HS-27A (cell line): ENCODE measurements at places on chromosomes 6 and 20.

- DNase-seq = no peak
Measured at GRCh38 chr6:10401004-10401536, 13.8 kb downstream of the TFAP2A start.

GRCh38 chr20:7505835-7506221 is 434.4 kb downstream of the HAO1 start:
- no peak for DNase-seq

DNA sequence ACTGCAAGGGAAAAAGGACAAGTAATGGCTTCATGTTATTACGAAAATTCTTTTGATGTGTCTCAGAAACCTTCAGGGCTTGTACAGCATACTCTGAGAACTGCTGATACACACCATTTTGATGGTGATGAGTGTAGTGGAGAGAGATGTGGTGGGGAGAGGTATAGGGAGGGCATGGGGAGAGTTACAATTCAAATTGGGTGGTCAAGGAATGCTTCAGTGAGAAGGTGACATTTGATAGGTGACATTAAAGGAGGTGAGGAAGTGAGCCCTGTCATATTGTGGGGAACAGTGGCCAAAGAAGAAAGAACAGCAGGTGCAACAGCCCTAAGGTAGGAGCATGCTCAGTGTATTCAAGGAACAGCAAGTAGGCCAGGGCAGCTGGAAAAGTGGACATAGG is 318.9 kb downstream of the CLIC5 start:
- DNase-seq = no peak

DNA sequence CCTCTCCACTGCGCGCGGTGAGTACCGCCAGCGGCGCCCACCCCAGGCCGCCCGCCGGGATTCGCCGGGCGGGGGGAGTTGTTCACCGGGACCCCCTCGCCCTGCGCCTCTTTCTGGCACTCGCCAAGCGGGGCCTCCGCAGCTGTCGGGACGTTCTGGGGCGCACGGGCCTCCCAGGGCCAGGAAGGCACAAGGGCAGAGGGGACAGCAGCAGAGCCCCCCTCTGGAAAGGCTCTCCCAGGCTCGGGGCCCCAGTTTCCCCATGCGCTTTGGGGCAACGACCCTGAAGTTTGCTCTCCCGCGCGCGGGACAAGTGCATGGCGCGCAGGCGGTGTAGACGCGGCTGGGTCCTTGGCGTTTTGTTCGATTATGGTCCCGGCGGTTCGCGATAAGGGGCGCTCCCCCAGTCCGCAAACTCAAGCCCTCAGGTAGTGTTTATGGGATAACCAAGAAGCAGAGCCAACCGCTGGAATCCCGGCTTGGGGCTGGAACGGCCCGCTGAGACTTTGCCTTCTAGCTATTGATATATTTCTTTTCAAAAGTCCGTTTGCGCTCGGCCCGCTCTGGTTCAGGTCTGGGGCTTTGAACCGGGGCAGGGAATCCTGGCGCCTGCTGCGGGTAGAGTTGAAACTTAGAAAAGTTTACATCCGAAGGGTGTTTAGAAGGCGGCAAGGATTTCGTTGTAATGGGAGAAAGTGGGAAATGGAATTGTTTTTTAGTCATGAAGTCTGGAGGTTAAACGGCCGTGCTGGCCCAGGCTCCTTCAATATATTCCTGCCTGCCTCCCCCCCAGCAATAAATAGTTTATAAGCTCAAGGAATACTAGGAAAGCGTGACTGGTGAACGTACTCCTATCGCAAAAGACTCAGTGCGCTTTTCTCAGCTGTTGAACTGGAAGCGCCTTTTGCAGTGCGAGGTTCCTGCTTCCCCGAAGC is 595 bp downstream of the EYA2 start:
- DNase-seq = no peak

DNA sequence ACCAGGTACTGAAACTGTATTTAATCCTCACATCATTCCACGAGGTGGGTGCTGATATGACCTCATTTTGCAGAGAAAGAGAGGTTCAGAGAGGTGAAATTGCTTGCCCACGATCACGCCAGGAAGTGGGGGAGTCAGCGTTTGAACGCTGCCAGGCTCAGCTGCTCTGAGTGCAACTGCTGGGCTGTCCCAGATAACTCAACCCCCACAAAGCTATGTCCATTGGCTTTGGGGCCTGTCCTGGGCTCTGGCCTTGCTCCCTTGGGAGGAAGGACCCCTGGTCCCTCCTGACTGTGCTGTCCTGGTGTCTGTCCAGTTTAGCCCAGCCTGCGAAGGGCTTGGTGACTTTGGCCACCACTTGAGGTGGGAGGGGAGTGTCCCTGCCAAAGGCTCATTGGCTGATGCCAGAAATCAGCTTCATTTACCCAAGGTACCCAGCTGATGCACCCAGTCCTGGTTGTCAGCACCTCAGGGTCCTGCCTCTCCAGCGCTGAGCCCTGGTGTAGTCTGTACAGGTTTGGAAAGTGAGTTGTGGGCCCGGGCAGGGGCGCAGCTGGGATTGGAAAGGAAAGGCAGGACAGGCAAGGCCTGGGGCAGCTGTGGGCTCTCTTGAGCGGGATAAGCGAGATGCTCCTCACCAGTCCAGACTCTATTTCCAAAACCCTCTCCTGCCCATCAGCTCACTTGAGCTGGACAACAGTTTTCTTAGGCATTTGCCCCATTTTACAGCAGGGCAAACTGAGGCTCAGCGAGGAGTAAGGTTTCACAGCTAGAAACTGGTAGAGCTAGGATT is 38.5 kb downstream of the SUN5 start:
- DNase-seq = no peak

GRCh38 chr6:54057058-54057457 is 54.2 kb upstream of the MLIP start:
- no peak for DNase-seq

GRCh38 chr6:133888929-133889556 is at the start of gene TCF21:
TSS of gene TCF21 (plus strand) at chr6:133889113. CDS start at chr6:133889398, 285 bp downstream.
- DNase-seq = no peak

- DNase-seq = no peak
Measured at GRCh38 chr6:31558631-31559500, 11.5 kb downstream of the NFKBIL1 start.

DNA sequence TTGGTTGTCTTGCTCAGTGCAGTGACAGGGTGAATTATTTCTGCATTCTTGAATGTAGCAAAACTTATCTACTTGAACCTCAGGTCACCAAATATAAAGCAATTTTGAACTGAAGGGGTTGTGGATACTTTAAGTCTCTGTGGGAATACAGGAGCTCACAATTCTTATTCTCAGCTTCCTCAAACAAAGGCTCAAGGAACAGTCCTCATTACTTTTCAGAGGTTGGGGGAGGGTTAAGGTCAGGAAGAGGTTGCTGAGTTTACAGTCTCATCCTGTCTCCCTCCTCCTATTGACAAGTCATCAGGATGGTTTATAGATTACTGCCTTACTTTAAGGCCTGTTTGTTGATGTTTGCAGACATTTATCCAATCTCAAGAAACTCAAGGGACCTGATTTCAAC is 143.6 kb upstream of the SPACA1 start:
- DNase-seq = no peak

GRCh38 chr6:126066053-126067048 is 80.0 kb downstream of the TRMT11 start:
- DNase-seq = no peak

- DNase-seq = peak; percentile 33
Measured at GRCh38 chr6:138692978-138693909, 80.3 kb upstream of the CCDC28A start.

- DNase-seq = no peak
Measured at GRCh38 chr6:148086386-148086785, 256.3 kb upstream of the SASH1 start.

DNA sequence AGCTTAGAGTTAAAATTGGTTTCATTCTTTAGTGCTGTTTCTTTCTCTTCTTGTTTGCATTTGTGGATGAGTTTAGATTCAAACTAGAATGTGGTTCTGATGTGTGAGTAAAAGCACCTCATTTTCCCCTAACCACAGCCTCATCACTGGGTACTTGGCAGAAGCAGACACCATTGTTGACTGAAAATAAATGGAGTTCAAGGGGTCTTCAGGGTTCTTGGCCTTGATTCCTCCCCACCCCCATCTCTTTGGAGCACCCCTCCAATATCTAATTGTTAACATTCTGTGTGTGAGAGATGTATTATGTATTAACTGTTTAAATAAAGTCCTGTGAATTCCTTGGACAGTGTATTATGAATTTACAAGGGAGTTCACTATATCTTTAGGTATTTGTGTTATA is 59.6 kb downstream of the JARID2 start:
- no peak for DNase-seq

DNA sequence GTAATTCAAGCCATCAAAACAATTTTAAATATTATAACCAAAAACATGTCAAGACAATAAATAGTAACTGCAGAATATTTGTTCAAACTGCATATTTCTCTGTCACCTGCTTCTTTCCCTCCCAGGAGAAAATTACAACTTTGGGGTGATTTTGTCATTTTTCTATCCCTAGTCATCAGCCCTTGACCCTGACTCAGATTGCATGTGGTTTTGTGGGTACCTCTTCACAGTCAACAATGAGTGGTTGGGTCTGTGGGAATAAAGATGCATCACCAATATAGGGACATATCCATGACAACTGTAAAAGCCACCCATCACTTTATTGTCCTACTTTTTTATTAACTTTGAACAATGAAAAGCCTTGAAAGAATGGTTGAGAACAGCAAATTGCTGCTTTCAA is 7.3 kb downstream of the COL10A1 start:
- no peak for DNase-seq

DNA sequence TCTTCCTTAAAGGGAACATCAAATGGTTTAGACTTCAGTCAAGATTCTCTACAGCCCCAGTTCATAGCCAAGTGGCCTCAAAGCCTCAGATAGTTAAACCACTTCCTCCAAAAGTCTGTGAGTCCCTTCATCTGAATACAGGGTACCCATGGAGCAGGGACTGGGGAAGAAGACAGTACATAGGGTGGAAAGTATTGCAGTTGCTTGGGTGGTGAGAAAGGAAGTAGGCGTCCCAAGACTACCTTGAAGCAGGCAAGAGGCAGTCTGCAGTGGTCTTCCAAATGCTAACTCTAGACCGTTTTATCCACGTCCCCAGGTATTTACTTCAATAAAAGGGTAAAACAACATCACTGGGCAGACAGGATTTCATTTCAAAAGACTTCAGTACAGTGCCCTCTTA is 2.0 kb downstream of the FYN start:
- DNase-seq = no peak

GRCh38 chr6:169885831-169886230 is 134.4 kb downstream of the ERMARD start:
- no peak for DNase-seq

DNA sequence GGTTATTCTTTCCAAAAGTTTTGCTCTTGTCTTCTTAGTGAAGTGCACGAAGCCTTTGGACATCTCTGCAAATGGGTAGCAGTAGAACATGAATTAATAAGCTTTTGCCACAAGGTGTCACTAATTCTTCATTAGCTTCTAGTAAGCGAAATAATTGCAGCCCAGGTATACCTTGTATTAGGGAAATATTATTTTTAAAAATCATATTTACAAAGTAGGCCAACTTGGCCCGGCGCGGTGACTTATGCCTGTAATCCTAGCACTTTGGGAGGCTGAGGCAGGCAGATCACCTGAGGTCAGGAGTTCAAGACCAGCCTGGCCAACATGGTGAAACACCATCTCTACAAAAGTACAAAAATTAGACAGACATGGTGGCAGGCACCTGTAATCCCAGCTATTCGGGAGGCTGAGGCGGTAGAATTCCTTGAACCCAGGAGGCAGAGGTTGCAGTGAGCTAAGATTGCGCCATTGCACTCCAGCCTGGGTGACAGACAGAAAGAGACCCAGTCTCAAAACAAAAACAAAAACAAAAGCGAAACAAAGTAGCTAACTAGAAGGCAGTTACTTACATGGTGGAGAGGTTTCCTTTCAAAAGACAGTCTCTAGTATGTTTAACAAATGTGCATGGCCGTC is 8.8 kb upstream of the RSPH3 start:
- DNase-seq = no peak

DNA sequence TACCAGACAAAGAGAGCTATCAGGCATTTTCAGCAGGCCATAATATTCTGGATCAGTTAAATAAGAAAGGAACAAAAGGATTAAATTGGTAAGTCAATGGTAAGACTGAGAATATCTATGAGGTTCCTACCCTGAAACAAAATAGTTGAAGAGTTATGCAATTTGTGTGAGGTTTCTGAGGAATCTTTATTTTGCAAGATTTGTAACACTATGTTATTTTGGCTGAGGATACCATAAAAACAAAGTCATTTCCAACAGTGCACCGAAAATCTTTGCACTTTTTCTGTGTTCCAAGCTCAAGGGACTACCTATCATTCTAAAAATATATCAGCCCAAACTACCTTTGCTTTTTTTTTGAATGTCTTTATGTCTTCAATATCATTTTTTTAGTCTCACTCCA is 383.3 kb upstream of the CITED2 start:
- DNase-seq = no peak

- DNase-seq = no peak
Measured at GRCh38 chr6:28719275-28719940, 193.7 kb downstream of the GPX5 start.

DNA sequence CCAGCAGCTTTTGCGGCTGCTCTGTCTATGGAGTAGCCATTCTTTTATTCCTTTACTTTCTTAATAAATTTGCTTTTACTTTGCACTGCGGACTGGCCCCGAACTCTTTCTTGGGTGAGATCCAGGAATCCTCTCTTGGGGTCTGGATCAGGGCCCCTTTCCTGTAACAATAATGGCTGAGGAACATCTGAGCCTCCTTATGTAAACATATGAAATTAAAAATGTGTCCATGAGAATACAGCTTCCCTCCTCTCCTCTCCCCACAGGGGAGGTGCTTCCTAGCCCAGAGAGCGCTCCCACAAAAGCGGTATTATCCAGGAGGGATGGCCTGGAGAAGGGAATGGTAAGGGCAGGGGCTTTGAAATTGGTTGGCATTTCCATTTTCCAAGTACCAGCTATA is 81.1 kb downstream of the PSMG4 start:
- DNase-seq = no peak

DNA sequence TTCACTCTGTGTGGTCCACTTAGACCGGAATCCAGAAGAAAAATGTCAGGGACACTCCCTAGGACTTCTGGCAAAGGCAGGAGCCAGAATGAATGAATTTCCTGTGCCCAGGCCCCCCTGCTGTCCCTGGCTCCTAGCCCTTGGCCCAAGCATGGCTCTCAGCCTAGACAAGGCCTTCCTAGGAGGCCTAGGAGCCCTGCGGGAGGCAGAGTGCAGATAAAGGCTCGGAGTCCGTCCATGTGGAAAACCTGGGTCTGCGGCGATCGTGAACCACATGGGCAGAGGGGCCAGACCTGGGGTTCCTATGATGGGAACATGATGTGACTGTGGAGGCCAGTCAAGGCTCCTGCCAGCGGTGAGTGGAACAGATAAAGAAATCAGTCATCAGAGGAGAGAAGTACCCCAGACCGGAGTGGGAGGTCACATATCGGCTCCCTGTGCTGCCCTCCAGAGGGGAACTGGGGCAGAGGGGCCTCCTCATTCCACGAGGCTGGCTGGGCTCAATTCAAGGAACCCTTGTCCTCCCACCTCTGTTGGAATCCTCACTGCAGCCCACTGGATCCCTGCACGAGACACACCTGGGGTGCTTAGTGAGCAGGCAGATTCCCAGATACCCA is 5.9 kb upstream of the VSTM2L start:
- DNase-seq = no peak
